ENCODE measurements at places on chromosomes 16 and 17. TPM values are rescaled to one million over a fixed set of nuclear protein-coding genes. Genes with fewer than 3 reads are reported as not detected.
A peak's percentile ranks its signal among the peaks of the same experiment; 100 is the strongest.

KDM6B gene
- total RNA-seq = 13.2 TPM

GRCh38 chr16:73053364-73054124 lies 5.6 kb upstream of the ZFHX3 start:
- H3K27ac ChIP-seq = peak overlapping the region; percentile 78
- no peak overlapping the region for H3K4me3 ChIP-seq

ALOX15B gene
- 0.73 TPM for total RNA-seq

BAIAP3 gene
- total RNA-seq = 16.5 TPM

CUEDC1 gene
- 9.4 TPM for total RNA-seq

Measured in WTC11 (cell line).